ENCODE measurements at places on chromosomes 5 and 9.

DNA sequence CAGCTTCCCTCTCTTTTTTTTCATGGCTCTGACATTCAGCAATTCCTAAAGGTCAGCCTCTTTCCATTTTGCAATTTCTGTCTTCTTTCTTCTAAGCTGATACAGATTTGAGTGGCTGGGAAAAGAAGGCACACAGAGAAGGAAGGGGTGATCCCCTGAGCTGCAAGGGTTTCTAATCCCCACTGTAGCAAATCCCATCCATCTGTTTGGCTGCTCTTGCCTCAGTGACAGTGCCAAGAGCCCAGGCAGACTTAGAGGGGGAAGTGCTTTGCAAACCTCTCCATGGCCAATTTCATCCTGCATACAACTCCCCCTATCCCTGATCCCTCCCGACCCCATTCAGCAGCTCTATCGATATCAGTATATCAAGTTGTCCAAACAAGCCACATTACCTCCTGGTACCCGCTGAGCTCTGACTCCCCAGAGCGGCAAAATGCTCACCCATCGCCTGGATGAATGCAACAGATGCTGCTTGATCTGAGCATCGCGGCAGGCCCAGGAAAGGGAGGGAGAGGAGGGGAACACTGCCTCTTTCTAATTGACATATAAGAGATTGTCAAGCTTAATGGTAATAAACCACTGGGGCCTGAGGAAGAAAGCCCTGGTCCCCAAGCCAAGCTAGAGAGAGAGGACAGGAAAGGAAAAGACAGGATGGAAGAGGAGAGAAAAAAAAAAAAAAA lies 268.9 kb downstream of the ASTN2 start:
- DNase-seq: no peak

GRCh38 chr5:169571355-169571754 lies 12.2 kb upstream of the SPDL1 start:
- no peak for DNase-seq

GRCh38 chr5:141040093-141040770 lies 10.9 kb upstream of the PCDHB1 start:
- peak; percentile 16 for DNase-seq

DNA sequence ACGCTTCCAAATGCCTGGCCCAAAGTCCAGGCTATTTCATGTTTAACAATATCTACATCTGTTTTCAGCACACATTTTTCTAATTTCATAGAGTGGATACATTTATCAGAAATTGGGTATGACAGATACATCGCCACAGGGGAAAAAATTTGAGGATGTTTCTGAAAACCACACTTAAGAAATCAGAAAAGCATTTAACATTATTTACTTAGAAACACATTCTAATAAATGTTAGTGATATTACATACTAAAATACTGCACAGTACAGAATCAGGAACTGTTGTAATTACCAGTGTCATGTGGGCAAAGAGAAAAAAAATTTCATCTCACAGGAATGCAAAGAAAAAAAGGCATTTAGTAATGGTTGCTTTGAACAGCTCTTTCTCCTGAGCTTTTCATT lies 310.5 kb upstream of the KIF2A start:
- no peak for DNase-seq

DNA sequence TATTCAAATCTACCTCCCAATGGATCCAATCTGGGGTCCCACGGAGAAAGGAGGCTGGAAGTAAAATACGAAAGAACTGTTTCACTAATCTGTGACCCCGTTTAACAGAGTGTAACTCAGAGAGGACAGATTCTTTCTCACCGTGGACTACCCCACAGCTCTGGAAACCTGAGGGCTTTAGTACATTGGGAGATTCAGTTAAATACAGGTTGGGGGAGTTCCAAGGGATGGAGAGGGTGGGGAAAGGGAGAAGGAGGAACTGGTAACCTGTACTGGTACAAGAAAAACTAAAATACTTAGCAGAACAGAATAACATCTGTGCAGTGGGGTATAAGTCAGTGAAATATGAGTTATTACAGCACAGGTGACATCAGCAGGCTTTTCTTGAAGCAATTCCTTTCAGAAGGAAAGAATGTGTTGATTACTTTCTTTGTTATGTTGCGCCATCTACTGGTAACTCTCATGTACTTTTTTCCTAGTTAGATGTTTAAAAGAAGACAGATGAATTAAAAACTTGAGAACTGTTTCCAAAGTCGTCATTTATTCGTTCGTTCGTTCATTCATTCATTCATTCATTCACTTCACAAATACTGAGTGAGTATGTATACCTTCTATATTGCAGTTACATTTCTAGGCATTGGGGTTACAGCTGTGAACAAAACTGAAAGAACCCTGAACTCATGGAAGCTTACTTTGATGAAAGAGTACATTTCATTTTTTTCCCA lies 30.0 kb upstream of the STOM start:
- DNase-seq: no peak

DNA sequence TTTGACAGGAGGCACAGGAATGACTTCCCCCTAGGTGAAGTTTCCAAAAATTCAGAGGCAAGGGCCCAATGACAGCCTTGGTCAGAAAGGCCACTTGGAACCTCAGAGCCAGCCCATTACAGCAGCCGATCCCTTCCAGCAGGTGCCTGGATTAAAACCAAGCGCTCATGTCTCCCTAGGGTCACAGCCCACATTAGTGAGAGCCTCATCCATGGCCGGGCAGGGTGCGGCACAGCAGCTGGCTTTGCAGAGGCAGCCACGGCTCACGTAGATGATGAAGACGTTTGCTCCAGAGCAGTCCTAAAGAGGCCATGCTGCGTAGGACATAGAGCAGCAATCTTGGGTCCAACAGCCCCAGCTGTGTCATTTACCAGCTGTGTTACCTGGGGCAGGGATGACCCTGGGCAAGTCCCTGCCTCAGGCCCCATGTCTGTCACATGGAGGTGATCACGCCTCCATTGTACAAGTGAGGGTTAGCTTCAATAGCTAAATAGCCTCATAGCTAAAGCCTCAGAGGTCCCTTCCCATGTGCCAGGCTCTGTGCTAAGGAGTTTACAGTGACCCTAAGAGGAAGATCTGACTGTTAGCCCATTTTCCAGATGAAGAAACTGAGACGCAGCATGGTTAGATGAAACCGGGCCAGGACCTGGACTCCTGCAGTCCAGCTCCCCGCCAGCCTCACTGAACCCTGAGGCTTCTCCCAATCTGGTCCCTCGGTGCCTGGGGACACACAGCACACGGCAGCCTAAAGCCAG lies 39.2 kb downstream of the NEK6 start:
- no peak for DNase-seq

DNA sequence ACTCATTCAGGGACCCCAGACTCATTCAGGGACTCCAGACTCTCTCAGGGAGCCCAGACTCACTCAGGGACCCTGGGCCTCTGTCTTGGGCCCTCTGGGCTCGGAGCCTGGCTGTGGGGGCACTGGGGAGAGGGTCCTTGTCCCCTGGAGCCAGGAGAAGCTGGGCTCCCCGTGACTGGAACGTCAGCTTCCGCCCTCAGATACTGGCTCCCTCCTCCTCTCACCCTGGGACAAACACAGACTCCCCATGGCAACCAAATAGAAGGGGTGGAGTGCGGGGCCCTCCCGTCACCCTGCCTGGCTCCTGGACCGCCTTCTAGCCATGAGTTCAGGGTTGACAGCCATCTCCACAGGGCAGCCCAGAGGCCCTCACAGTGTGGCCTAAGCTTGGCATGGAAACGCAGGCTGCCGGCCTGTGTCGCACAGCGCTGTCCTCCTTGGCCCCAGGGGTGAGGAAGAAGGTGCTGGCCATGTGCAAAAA lies 27.6 kb downstream of the ZDHHC11B start:
- no peak for DNase-seq

- no peak for DNase-seq
These were observed 108.2 kb upstream of the IFNE start for GRCh38 chr9:21590058-21590996.

GRCh38 chr5:158546748-158547147 lies 553.0 kb downstream of the EBF1 start:
- DNase-seq: no peak

- DNase-seq: no peak
These were observed 45.8 kb upstream of the GRAMD2B start for GRCh38 chr5:126377424-126377823.

DNA sequence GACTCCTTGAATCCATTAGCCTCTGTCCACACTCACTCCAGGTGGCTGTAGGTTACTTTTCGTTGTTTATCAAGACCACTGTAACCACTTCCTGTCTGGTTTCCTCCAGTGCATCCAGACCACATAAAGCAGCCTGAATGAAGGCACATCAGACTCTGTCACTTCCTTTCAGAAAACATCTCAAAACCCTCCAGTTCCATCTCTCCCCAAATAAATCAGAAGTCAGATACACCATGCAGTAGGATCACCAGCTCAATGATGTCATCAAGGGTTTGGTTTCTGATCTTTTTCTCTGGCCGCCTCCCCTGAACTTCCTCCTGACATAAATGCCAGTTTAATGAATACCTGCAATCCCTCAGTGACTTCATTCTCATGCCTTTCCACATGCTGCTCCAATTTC lies 161.2 kb downstream of the ZNF462 start:
- DNase-seq: no peak

- DNase-seq: no peak
These were observed 47.6 kb downstream of the ANGPTL2 start for GRCh38 chr9:127074561-127075548.

DNA sequence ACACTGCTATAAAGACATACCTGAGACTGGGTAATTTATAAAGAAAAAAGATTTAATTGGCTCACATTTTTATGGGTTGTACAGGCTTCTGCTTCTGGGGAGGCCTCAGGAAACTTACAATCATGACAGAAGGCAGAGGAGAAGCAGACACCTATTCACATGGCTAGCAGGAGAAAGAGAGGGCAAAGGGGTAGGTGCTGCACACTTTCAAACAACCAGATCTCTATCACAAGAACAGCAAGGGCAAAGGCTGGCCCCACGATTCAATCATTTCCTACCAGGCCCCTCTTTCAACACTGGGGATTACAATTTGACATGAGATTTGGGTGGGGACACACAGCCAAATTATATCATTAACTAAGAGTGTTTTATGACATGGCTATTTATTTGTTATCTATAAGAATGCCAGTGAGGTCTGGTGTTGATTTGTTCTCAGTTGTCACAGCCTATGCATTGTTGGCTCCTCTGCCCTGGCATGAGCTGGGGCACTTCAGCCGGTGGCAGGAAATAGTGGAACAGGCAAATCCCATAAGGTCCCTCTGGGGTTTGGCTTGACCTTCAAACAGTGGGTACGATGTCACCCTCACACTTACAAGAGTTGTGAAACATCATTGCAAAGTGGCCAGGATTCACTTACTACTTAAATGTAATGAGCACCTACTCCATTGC lies 44.1 kb downstream of the SPARC start:
- DNase-seq: no peak
